ENCODE measurements at places on chromosomes 5 and 9.

- no peak for DNase-seq
Observed at GRCh38 chr9:35073279-35073612, 821 bp upstream of the VCP start.

GRCh38 chr9:6230037-6230780 lies 14.6 kb downstream of the IL33 start:
- DNase-seq: no peak

DNA sequence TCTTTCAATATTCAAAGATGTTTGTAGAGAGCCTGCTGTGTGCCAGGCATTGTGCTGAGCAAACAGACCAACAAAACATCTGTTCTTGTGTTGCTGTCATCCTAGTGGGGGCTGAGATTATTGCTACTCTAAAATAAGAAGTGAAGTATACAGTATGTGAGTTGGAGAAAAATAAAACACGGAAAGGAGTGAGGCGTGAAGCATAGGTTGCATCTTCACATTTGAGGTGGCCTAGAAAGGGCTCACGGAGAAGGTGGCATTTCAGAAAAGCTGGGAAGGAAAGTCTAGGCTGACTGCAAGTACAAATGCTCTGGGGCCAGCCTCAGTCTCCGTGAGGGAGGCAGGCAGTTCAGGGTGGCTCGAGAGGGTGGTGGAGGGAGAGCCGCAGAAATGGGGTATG lies 80.3 kb downstream of the CSNK1A1 start:
- DNase-seq: no peak

DNA sequence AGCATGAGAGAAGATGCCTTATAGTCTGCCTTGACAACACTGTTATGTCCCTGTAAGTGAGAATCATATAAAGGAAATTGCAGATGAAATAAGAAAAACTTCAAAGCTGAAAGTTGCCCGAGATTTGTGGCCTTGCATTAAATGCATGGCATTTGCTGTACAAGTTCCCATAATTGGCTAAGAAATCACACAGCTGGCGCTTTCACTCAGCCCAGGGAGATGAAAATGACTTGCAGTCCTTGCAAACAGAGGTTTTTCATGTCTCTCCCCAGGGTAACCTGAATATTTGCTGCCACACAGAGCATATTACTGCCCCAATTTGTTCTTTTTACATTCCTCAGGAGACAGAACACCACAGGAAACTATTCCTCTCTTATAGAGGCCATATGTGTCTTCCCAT lies 174.8 kb downstream of the FAM114A2 start:
- no peak for DNase-seq

- DNase-seq: no peak
Observed at GRCh38 chr9:93533863-93534262, 42.5 kb upstream of the PHF2 start.

- no peak for DNase-seq
Observed at GRCh38 chr9:15541872-15542271, 11.0 kb upstream of the CCDC171 start.

- DNase-seq: no peak
Observed at GRCh38 chr5:131393498-131393968, 129.7 kb downstream of the CDC42SE2 start.

DNA sequence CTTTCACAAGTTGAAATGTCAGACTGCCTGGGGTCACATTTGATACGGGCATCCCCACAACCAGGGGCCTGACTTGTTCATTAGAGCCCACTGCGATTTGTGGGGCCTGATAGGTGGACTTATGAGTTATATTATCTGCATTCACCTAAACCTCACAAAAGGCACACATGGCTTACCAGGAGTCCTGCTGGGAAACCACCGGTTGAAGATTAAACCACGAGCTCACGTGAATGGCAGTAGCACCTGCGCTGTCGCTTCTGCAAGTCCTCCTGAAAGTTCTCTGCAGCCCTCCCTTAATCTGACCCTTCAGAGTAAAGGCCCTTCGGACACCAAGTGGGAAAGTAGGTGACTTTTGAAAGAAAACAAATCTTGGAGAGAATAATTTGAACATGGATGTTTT lies 68.9 kb downstream of the PPIC start:
- DNase-seq: no peak

GRCh38 chr9:87119328-87119881 lies 172.1 kb upstream of the GAS1 start:
- no peak for DNase-seq

DNA sequence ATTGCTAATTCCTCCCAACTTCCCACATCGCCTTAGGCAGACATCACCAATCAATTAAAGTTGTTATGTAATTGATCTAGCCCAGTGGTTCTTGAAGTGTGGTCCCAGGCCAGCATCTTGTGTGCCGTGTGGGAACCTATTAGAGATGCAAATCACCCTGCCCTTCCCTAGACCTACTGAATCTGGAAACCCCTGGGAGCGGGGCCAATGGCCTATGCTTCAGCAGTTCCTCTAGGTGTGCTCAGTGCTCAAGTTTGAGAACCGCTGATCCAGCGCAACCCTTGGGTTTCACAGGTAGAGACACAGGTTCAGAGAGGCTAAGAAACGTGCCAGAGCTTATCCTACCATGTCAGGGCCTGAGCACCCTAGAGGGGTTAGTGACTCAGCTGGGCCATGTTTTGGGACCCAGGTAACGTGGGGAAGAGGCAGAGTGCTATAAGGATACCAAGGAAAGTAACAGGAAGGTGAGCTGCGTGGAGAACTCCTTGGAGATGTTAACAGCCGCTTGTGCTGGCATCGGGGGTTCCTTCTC lies 4.4 kb downstream of the SLC34A1 start:
- no peak for DNase-seq

GRCh38 chr5:163439092-163439425 lies 1.7 kb downstream of the CCNG1 start:
- no peak for DNase-seq

GRCh38 chr9:26181836-26182235 lies 503.6 kb upstream of the TUSC1 start:
- no peak for DNase-seq

GRCh38 chr9:107423540-107423939 lies 66.0 kb downstream of the KLF4 start:
- DNase-seq: no peak

- no peak for DNase-seq
Observed at GRCh38 chr9:9574080-9574479, 1038.7 kb downstream of the PTPRD start.

DNA sequence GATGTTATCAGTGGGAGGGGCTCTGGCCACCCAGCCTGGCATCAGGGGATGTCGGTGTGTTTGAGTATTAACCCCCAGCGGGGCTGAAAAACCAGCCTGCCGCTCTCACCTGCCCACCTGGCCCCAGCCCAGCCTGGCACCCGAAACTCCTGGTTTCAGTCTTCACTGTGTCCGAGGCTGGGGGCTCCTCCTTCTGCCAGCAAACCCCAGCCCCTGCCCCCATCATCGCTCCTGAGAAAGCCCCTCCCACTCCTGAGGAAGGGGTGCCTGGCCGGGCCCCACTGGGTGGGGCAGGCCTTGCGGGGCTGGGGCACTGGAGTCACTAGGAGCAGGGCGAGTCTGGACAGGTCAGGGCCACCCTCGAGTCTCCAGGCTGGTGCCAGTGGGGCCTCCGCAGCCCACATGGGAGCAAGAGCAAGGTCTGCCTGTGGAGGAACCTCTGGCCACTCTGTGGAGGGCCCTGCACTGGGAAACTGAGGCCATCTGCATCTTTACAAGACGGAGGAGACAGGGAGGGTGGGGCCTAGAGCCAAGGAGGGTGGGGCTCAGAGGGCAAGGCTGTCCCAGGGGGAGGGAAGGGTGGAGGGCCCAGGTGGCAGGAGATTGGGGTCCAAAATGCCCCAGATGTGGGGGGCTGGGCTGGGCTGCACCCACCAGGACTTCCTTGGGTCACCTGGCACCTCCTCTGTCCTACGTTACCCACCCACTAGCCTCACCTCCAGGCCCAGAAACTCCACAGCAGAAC lies 51.5 kb upstream of the NOTCH1 start:
- no peak for DNase-seq

Data from nucleus accumbens (tissue), 56 donors.